ENCODE measurements at places on chromosomes 12 and 14. TPM values are rescaled to one million over a fixed set of nuclear protein-coding genes. Genes with fewer than 3 reads are reported as not detected.

The PLA2G1B gene
- not detected for total RNA-seq

The AMN gene
- not detected for total RNA-seq

The OLR1 gene
- 5.5 TPM for total RNA-seq

The RTN1 gene
- not detected for total RNA-seq

The SERPINA12 gene
- not detected for total RNA-seq

The CLEC4E gene
- total RNA-seq: not detected
